Activated gamma-delta T cell treated with Interleukin-2 at 50 U/mL for 16 hours (primary cell): ENCODE measurements at places on chromosomes 5 and 9.

DNA sequence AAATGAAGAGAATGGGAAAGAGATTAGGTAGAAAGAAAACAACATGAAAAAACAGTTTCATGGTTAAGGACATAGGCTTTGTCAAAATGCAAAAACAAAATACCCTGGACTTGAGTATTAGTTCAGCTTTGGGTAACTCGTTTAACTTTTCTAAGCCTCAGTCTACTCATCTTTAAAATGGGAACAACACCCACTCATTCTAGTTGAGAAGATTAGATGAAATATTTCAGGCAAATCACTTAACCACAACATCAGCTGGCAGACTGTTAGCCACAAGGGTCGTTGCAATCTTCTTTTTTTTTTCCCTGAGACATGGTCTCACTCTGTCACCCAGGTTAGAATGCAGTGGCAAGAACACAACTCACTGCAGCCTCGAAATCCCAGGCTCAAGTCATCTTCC is 185.6 kb downstream of the DCP2 start:
- DNase-seq, result no peak

- DNase-seq, result peak; percentile 70
Observed at GRCh38 chr5:143002459-143003327, 232.5 kb downstream of the ARHGAP26 start.

- no peak for DNase-seq
Observed at GRCh38 chr9:34501889-34502425, 20.8 kb downstream of the ENHO start.

- DNase-seq, result no peak
Observed at GRCh38 chr5:2619216-2619615, 132.3 kb downstream of the IRX2 start.

DNA sequence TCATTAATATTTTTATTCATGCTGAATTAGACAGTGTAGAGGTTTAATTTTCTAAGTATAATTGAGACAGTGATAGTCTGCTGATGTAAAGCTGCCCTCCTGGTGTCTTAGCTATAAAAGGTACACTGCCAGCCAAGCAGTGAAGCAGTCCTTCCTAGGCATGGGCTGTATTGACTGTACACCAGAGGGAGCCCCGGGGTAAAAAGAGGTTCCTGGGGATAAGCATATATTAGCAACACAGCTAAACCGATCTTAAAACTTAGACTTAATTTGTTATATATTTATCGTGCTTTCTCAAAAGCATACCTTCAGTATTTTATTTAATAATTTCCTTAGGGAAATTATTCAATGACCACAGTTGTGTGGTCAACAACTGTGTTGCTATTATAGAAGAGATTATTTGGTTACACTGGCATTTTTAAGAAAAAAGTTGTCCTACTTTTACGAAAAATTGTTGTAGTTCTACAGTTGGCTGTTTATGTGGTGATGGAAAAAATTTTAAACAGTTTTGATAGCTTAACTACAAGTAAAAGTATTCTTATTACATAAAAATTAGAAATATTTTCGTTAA is 68.8 kb downstream of the ELL2 start:
- DNase-seq, result no peak

DNA sequence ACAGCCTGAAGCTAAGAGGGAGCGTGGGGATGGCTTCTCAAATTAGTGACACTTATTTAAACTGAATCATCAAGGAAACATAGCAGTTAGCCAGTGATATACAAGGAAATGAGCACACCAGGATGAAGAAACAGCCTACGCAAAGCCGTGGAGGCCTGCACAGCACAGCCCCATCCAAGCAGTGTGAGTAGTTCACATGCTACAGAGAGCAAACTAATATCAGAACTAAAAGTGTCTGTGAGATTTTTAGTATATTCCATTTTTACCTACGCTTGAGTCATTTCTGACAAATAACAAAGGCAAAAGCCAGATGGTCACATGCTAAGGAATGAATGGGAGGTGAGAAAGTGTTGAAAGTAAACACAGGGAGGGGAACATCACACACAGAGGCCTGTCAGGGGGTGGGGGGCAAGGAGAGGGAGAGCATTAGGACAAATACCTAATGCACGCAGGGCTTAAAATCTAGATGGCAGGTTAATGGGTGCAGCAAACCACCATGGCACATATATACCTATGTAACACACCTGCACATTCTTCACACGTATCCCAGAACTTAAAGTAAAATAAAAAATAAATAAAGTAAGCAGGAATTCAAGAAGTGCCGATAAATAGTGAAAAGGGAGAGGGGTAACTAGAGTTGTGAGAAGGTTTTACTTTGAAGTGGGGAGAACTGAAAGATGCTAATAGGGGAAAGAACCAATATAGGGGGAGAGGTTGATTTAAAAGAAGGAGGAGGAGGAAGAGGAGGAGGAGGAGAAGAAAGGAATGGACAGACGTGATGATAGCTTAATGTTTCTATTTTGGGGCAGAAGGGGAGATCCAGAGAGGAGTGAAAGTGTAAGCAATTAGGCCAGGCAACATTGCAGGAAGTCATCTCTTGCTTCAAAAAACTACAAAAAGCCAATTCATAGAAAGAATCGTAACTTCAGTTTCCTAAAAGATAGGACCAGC is 100.9 kb upstream of the PTGER4 start:
- no peak for DNase-seq

DNA sequence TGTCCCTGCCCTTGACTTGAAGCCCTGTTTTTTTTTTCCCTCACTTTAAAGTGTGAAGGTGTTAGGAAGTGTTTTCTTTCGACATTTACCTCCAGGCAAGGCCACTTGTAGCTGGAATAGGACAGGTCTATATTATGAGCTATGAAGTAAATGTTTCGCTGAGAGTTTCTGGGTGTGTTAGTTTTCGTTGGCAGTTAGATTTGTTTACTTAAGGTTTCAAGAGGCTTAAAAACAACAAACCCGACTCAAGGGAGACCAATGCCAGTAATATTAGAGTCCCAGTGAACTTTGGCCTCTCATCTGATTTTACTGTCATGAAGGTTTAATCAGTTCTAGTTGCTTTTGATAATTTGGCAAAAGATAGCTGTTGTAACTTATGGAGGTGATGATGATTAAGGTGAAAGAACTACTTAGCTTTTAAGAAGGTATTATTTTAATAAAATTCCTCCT is 25.2 kb downstream of the OCLN start:
- no peak for DNase-seq
